ENCODE measurements at places on chromosomes 4 and X.

DNA sequence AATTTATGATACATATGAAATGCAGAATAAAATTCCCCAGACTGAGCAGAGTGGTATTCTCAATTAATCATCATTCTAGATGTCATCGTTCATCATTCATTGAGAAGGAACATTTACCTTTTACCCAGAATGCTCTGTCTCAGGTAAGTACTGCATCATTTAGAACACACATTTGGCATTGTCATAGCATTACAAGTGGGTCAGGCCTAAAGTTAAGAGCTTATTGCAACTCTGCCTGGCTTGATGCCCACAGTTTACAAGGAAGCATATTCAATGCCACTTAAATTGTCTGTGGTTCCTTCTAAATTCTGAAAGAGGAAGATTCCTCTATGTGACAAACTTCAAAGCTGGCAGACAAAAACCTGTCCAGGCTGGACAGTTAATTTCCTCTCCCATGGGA lies 87.3 kb downstream of the CAMK2D start:
- no peak for DNase-seq

GRCh38 chr4:55840956-55841355 lies 12.5 kb upstream of the EXOC1 start:
- DNase-seq = no peak

DNA sequence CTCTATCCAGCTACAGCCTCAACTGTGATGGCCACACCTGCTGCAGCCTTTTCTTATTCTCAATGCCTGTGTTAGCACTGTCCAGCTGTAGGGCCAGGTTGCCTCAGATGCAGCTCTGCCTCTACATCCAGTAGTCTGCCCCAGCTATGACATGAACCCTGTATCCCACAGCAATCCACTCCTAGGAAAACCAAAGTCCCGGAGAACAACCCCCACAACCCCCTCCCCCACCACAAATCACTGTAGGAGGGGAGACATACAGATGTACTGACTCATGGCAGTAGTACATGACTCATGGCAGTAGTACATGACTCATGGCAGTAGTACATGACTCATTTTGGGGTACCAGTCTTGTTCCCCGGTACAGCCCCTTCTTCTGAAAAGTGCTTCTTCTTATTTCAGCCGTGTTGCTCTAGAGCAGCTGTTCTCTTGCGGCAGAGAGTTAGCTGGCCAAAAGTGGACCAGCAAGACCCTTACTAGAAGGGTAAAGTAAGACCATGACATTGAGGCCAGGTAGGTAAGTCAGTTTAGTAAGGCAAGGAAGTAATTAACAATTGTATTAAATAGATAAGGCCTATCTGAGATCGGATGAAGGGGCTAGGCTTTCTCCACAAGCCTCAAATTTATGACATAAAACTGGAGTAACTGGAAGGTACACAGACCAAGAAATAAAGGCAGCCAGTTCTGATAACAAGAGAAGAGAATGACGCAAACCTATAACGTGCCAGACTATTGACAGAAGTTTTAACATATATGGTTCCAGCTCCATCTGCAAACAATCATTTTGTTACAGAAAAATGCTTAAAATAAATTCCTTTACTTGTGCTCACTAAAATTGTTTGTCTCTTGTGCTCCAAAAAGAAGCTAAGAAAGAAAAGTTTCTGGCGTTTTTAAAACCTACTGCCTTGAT lies 221.4 kb downstream of the TACR3 start:
- peak; percentile 45 for DNase-seq

DNA sequence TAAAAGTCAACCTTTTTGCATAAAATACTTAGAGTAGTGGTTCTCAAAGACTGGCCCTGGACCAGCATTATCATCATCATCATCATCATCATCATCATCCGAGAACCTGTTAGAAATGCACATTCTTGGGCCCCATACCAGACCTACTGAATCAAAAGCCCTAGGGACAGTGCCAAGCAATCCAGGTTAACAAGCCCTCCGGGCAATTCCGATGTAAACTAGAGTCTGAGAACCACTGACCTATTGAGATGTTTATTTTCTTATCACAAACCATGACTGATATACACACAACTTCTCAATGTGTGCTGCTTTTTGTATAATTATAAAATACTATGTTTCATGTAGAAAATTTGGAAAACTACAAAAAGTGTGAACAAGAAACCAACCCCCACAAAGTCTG lies 133.4 kb upstream of the GATB start:
- no peak for DNase-seq

- no peak for DNase-seq
These were observed 20.2 kb downstream of the TMEM31 start for GRCh38 chrX:103730796-103731493.

GRCh38 chrX:108772549-108772948 lies 36.2 kb upstream of the IRS4 start:
- DNase-seq = no peak

GRCh38 chr4:61143461-61143860 lies 56.7 kb upstream of the ADGRL3 start:
- no peak for DNase-seq

DNA sequence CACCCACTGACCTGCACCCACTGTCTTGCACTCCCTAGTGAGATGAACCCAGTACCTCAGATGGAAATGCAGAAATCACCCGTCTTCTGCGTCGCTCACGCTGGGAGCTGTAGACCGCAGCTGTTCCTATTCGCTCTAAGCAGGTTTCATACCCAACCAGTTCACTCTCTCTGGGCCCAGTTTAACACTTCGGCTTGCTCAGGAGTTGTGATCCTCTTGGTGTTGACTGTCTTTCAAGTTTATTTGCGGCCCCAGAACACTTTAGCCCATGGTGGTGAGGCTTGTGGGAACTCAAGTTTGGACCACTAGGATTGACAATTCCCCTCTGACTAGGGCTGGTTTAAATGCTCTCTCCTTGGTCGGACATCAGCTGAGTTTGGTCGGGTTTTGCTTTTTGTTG lies 147.0 kb downstream of the DACH2 start:
- DNase-seq = no peak

- DNase-seq = peak; percentile 17
These were observed 69.1 kb downstream of the TET2 start for GRCh38 chr4:105215609-105216313.

DNA sequence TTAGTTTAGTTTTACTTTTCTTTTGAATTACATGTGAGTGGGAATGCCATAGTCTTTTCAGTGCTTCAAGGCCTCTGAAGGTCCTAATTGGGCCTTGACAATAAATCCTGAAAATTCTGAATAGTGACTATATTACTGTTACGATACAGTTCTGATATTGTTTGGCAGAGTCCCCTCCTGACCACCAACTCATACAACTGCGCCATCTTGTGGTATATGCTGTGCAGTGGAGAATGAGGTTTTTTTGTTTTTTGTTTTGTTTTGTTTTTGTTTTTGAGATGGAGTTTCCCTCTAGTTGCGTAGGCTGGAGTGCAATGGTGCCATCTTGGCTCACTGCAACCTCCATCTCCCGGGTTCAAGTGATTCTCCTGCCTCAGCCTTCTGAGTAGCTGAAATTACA lies 56.6 kb upstream of the CHRDL1 start:
- peak; percentile 18 for DNase-seq

DNA sequence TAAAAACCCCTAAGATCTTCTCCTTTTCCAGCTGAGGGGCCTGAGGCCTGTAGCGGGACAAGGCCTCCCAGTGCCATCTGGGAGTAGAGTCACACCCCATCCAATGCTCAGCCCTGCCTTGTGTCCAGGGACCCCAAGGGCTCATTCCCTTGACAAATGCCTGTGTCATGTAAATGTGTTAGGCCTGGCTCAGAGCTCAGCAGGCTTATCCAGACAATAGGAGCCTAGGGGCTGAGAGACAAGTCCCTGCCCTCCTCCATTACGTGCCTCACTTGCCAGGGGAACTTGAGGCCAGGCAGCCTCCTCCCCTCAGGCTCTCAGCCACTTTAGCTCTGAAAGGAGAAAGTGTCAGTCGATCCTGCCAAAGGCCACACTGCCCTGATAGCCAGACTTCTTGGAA lies 166.8 kb upstream of the MAMLD1 start:
- DNase-seq = no peak

GRCh38 chrX:65045001-65045400 lies 68.8 kb upstream of the ZC4H2 start:
- no peak for DNase-seq

GRCh38 chrX:80120335-80120734 lies 105.8 kb downstream of the TBX22 start:
- no peak for DNase-seq

All from GM10248 (cell line).